ENCODE measurements at places on chromosomes 16 and 17.

- DNase-seq, result no peak
Measured at GRCh38 chr17:76008208-76008607, 7.6 kb downstream of the CDK3 start.

GRCh38 chr17:39555368-39555767, 52.4 kb downstream of the NEUROD2 start:
- no peak for DNase-seq

DNA sequence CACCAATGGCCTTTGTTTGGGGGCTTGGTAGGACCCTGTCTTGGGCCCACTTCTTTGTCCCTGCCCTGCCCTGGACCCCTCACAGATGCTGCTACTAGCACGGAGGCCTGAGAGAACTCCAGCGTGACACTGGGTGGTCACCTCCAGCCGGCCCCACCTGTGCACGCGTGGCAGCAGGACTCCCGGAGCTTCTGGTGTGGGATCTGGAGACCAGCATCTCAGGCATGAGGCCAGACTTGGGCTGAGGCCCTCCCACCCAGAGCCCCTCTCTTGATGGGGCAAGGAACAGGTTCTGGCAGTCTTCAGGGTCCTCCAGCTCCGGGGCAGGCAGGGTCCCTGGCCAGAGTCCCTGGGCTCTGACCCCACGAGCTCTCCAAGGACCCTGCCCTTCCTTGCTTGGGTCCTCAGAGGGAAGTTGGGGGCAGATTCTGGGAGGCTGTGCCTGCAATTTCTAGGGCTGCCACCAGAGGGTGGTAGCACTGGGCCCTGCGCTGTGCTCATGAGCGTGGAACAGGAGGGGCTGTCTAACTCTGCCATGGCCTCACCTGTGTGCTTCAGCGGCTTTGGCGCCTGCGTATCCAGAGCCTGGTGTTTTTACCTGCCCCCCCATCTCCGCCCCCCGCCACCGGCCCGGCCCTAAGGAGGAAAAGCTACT, 3.1 kb upstream of the BAIAP3 start:
- peak; percentile 79 for DNase-seq

- DNase-seq, result no peak
Measured at GRCh38 chr17:56217921-56218320, 64.6 kb downstream of the ANKFN1 start.

DNA sequence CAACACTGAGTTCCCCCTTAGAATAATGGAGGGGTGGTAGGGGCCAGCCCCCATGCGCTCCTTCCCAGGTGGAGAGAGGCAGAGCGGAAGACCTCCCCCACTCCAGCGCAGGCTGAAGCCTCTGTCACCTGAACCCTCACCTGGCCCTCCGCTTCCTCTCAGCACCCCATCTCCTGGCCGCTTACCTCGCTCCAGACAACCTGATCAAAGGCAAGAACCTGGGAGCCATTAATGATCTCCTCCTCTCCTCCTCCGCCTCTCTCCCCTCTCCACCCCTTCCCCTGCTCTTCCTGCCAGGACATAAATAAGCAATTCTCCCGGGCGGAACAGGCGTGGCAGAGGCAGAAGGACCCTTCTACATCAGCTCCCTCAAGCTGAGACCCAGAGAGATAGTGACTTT, 110.2 kb upstream of the LHX1 start:
- DNase-seq, result no peak

- DNase-seq, result peak; percentile 91
Measured at GRCh38 chr17:78360371-78361224, 721 bp upstream of the SOCS3 start.

GRCh38 chr16:81210807-81211206, 27.7 kb upstream of the BCO1 start:
- DNase-seq, result no peak

DNA sequence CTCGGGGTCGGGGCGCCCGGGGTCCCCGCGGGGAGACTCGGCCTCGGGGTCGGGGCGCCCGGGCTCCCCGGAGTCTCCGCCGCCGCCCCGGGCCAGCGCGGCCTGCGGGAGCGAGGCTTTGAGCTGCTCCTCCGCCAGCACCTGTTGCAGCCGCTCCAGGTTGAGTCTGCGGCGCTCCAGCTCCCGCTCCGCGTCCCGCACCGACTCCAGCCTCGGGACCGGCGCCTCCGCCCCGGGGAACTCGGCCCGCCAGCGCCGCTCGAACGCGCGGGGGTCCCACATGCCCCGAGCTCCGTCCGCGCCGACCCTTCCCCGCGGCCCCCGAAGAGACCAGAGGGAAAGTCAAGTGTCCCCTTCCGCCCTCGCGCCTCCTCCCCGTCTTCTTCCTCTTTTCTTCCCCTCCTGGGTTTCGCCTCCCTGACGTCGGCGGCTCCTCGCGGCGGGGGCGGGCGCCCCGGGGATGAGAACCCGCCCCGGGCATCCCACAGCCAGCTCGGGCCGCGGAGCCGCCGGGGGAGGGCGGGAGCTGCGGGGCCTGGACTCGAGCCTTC, 40.8 kb upstream of the BHLHA9 start:
- peak; percentile 81 for DNase-seq

GRCh38 chr16:77949445-77949844, 72.9 kb upstream of the CLEC3A start:
- DNase-seq, result no peak

GRCh38 chr17:27956601-27957445, 63.7 kb upstream of the LYRM9 start:
- peak; percentile 54 for DNase-seq

GRCh38 chr17:79202480-79202879, 127.9 kb downstream of the ENGASE start:
- no peak for DNase-seq

DNA sequence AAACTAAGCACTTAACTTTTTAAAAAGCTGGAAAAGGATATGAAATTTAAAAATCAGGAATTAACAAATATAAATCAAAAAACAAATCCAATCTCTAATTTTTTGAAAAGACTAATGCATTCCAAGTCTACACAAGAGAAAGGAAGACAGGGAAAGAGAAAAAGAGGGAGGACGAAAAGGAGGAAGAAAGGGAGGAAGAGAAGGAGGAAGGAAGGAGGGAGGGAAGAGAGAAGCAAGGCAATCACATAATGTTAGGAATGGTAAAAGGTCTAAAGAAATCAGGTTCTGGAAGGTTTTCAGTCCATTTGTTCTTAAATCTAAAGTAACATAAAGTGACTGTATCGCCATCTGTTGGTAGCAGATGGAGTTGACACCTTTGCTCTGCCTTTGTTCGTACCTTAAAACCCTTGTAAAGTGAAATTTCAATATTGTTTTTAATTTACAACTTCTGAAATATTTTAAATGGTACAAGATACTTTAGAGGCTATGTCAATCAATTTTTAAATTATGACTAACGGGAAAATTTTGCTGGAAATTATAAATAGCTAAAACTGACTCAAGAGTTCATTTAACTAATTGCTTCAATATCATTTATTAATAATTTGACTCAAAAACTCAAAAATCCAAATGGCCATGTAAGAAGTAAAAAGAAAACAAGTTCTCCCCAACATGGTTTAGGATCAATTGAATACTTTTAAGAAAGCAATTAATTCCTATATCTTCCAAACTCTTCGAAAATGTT, 20.4 kb upstream of the CDYL2 start:
- peak; percentile 46 for DNase-seq

- DNase-seq, result no peak
Measured at GRCh38 chr16:57025941-57026777, 36.8 kb downstream of the NLRC5 start.

Measured in iPS-NIHi11 (cell line).